ENCODE measurements at places on chromosomes 2 and 18.

- no peak for DNase-seq
Measured at GRCh38 chr18:29218091-29218490, 1041.2 kb upstream of the CDH2 start.

- DNase-seq: peak; percentile 73
Measured at GRCh38 chr18:24271381-24272228, 126.0 kb downstream of the OSBPL1A start.

DNA sequence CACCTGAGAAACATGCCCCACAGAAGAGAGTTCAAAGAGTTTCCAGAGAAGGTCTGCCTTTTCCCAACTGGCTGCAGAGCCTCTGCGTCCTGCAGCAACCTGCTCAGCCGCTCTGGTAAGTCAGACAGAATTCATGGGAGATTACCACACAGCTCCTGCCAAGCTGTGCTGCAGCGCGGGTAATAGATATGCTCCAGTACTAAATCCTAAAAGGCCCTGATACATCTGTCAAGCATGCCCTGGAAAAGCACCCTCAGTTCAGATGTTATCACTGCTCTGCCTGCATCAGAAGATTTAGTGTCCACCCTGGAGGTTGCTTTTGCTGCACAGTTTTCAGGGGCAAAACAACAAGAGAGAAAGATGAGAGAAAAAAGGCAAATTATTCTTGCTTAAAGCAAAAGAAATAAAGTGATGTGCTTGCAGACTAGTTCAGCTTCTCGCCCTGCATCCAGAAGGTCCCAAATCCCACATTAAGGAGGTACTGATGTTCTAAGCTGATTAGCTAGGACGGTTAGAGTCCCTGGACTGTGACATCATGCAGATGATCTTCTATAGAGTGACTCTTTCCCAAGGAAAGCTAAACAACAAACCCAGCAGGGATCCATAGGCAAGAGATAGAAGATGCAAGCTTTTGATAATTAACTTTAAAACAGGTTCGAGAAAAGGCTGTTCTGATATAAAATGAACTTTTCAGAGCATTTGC, 488.6 kb downstream of the BCL11A start:
- no peak for DNase-seq

DNA sequence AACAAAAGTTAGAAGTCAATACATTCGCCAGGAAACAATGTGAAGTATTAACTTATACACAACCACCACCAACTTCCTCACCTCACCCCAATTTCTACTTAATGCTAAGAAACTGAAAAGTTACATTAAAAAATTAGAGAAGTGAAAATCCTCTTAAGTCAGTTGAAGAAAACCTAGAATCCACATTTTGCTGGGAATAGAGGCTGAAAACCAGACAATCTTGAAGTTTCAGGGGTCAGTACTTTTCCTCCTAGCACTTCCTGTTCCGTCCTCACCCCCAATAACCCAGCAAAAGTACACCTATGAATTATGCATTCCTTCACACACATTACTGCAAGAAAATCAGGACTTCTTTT, 6.3 kb downstream of the YES1 start:
- DNase-seq: no peak

- DNase-seq: no peak
Measured at GRCh38 chr2:209640358-209640757, 131.3 kb upstream of the UNC80 start.

DNA sequence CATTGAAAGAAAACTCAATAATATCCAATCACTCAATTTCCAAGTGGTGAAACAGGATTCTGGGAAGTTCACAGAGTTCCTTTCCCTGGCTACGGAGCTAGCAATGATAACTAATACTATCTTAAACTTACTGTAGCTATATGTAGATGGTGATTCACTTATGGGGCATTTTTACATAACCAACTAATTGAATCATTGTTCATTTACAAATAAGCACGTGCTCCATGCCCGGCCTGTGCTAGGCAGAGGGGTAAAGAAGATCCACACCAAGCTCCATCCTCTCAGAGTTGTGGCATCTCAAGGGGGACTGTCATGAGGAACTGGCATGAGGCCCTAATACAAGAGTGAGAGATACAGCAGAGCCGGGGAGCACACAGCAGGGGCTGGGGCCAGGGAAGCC, 176.3 kb downstream of the ANKRD30B start:
- no peak for DNase-seq

DNA sequence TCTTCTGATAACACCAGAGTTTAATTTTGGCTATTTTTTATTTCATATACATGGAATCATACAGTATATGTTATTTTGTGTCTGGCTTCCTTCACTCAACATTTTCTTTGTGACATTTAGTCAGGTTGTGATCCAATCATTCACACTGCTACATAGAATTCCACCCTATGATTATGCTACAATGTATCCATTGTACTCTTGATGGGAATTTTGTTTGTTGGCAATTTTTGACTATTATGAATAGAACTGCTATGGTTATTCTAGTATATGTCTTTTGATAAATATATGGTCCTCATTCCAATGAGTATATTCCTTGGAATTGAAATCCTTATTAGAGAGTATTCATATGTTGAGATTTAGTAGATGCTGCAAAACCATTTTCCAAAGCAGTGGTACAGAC, 936.4 kb upstream of the CHAC2 start:
- no peak for DNase-seq

- no peak for DNase-seq
Measured at GRCh38 chr2:23433282-23433681, 48.3 kb downstream of the KLHL29 start.

DNA sequence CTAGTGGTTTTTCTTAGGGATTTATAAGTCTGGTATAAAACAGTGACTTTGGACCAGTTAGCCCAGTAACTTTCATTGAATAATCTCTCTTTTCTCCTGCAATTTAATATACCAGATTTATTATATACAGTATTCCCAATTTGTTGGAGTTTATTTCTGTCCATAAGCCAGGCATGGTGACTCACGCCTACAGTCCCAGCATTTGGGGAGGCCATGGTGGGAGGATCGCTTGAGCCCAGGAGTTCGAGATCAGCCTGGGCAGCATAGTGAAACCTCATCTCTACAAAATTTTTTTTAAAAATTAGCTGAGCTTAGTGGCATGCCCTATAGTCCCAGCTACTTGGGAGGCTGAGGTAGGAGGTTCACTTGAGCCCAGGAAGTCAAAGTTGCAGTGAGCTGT, 26.7 kb downstream of the CNNM4 start:
- no peak for DNase-seq

GRCh38 chr2:8433390-8433789, 248.5 kb upstream of the ID2 start:
- DNase-seq: no peak

DNA sequence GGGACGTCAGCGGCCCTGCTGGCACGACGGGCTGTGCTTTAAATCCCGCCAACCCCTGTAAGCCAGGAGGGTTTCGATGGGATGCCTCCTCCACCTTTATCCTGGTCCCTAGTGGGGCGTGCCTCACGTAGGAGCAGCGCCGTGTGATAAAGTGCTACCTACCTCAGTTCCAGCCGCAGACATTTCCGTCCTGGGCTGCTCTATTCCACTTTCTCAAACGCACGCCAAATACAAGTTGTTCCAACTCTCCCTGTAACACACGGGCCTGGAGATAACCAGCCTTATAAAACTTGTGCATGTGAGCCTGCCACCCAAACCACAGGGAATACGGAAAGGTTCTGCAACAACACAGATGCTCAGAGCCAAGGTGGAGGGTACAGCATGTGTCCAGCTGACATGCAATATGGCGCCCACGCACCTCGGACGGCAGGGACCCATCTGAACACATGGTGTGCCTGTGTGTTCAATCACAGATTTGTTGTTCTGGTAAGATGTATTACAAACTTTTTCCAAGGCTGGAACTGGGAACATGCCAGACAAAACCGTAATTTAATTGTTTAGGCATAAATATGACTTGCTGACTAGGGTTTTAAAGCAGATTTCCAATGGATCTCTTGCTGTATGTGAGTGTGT, 47.7 kb downstream of the ZNF516 start:
- no peak for DNase-seq

- no peak for DNase-seq
Measured at GRCh38 chr2:39470580-39470979, 33.5 kb upstream of the MAP4K3 start.

GRCh38 chr2:129396980-129397599, 582.4 kb upstream of the RAB6C start:
- peak; percentile 44 for DNase-seq

- DNase-seq: no peak
Measured at GRCh38 chr2:37854676-37855282, 70.3 kb upstream of the RMDN2 start.

- peak; percentile 98 for DNase-seq
Measured at GRCh38 chr2:209495855-209496585, 72.2 kb downstream of the MAP2 start.

DNA sequence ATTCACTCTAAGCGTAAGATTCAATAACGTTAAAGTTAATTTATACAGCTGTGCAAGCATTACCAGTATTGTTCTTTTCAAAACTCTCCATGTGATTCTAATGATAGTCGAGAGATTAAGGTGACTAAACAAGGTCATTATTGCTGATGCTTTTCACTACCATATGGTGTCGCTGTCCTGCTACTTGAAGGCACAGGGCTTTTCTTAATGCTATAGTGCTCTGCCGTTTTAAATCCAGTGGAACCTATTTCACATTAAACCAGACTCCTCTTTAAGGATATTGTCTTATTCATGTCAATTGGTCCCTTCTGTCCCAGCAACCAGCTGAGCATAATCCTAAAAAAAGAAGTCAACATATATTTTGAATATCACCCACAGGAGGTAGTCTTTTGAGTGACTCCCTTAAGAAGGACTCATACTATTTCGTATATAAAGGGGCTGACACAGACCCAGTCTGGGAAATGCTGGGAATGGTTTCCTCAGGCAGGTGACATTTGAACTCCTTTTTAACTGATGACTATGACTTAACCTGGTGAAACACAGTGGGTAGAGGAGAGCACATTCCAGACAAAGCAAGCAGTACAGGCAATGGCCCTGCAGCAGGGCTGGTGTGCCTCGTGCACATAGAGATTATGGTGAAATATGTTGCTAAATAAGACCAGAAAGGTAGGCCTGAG, 53.9 kb upstream of the CYTIP start:
- peak; percentile 53 for DNase-seq

- no peak for DNase-seq
Measured at GRCh38 chr18:39976771-39977170, 1978.3 kb upstream of the PIK3C3 start.

GRCh38 chr18:64692826-64693225, 543.9 kb upstream of the LINC00305 start:
- DNase-seq: no peak

Measured in ACHN (cell line).